SJCRH30 (cell line): ENCODE measurements at places on chromosomes 2 and 18.
A peak's percentile ranks its signal among the peaks of the same experiment; 100 is the strongest.

GRCh38 chr2:220104871-220105351 lies 477.5 kb downstream of the SLC4A3 start:
- H3K27me3 ChIP-seq: 0 out of 2 replicates have a peak, but pooled peaks cover 5% of the 10 kb centered on the region
- no peak overlapping the region for H3K4me3 ChIP-seq
- no peak overlapping the region for H3K27ac ChIP-seq
- H3K36me3 ChIP-seq: no peaks in the 10 kb centered on the region

DNA sequence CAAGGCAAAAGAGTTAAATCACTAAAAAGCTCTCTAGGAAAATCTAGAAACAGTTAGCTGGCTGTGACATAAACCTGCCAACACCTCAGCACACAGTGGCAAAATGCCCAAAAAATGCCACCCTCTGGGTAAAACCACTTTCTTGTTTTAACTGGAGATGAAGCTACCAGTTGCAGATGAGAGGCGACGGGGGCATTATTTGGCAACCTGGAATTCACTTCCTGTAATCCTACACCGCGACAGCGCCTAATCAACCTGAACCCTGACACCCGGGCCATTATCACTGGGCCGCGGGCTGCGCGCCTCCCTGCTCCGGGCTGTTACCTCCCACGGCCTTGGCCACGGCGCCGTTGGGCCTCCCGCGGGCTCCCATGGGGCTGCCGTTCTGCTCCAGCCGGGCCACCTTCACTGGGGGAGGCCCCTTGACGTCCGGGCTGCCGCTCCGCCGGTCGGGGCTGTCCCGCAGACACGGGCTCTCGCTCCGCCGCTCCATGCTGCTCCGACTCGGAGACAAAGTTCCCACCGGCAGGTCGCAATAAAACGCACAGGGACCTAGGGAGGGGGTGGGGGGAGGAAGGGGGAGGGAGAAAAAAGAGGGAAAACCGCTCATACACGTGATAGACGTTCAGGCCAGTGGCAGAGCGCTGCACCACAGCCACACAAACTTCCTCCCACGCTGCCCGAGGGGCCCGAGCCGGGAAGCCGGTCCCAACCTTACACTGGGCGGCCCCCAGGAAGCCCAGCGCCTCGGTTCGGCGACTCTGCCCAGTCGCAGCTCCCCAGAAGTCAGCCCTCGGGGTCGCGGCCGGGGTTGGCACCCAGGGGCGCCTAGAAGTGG lies 2.0 kb downstream of the SATB2 start:
- H3K27ac ChIP-seq: no peak overlapping the region; the same call in 1 of the 2 replicates
- H3K4me1 ChIP-seq: peaks cover 4% of the 10 kb centered on the region; the same call in 1 of the 2 replicates
- no peaks in the 10 kb centered on the region for H3K27me3 ChIP-seq

- H3K4me1 ChIP-seq: no peaks in the 10 kb centered on the region
- no peaks in the 10 kb centered on the region; the same call in 1 of the 2 replicates for H3K27me3 ChIP-seq
- DNase-seq: peak; percentile 9
These were observed 700.0 kb upstream of the SOX11 start for GRCh38 chr2:4992226-4992625.

- no peaks in the 10 kb centered on the region for H3K27me3 ChIP-seq
- no peak overlapping the region for H3K27ac ChIP-seq
- no peak overlapping the region for H3K4me3 ChIP-seq
- no peaks in the 10 kb centered on the region for H3K36me3 ChIP-seq
These were observed 337.8 kb downstream of the CDH2 start for GRCh38 chr18:27839141-27839540.

GRCh38 chr2:3519255-3520205 lies at the start of gene ADI1:
ADI1 (minus strand) TSS chr2:3519531; CDS start chr2:3519487, 44 bp downstream.
- peak; percentile 86 for DNase-seq
- peak within 1 kb of the TSS; percentile 81 for H3K4me3 ChIP-seq
- H3K27me3 ChIP-seq: no peaks in the 10 kb centered on the region
- H3K4me1 ChIP-seq: peaks cover 9% of the 10 kb centered on the region
- no peaks in the 10 kb centered on the region for H3K36me3 ChIP-seq

DNA sequence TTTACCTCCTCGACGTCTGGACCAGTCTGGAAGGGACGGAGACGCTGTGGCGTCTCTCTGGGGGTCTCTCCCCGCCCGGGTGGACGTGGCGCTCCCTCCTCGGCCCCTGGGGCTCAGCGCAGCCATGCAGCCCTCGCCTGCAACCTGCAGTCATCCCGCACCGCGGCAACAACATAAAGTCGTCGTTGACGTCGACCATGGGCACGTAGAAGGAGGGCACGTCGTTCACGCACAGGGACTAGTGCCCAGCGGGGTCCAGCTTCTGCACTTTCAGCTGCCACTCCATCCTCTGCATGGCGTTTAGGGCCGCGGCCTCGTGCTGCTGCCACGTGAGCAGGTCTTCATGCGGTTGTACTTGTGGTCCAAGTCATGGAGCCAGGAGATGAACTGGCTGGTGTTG lies 889.6 kb upstream of the LRRTM1 start:
- peaks cover 10% of the 10 kb centered on the region for H3K27me3 ChIP-seq
- no peak overlapping the region for H3K4me3 ChIP-seq
- no peaks in the 10 kb centered on the region for H3K36me3 ChIP-seq
- H3K27ac ChIP-seq: no peak overlapping the region

- H3K27ac ChIP-seq: no peak overlapping the region
- H3K4me1 ChIP-seq: no peaks in the 10 kb centered on the region
- no peak for DNase-seq
- H3K36me3 ChIP-seq: no peaks in the 10 kb centered on the region
- H3K4me3 ChIP-seq: no peak overlapping the region
These were observed 139.7 kb downstream of the LRP2 start for GRCh38 chr2:169222665-169223064.

DNA sequence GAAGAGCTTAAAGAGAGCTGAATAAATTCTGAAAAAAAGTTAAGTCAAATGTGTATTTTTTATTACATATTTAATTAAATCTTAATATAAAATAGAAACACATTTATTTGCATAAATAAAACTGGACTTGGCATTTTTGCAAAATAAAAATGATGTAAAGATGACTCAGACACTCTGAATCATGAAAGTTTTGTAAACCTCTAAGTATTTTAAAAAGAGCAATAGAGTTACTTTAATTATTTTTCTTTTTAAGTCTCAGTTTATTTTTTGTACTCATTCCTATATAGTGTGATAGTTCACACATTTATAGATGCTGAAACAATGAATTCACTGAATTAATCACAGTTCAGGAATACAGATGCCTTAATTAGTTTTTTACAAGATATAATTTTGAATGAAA lies 109.9 kb upstream of the DTNA start:
- H3K27ac ChIP-seq: no peak overlapping the region
- no peaks in the 10 kb centered on the region for H3K27me3 ChIP-seq
- no peaks in the 10 kb centered on the region for H3K4me1 ChIP-seq

DNA sequence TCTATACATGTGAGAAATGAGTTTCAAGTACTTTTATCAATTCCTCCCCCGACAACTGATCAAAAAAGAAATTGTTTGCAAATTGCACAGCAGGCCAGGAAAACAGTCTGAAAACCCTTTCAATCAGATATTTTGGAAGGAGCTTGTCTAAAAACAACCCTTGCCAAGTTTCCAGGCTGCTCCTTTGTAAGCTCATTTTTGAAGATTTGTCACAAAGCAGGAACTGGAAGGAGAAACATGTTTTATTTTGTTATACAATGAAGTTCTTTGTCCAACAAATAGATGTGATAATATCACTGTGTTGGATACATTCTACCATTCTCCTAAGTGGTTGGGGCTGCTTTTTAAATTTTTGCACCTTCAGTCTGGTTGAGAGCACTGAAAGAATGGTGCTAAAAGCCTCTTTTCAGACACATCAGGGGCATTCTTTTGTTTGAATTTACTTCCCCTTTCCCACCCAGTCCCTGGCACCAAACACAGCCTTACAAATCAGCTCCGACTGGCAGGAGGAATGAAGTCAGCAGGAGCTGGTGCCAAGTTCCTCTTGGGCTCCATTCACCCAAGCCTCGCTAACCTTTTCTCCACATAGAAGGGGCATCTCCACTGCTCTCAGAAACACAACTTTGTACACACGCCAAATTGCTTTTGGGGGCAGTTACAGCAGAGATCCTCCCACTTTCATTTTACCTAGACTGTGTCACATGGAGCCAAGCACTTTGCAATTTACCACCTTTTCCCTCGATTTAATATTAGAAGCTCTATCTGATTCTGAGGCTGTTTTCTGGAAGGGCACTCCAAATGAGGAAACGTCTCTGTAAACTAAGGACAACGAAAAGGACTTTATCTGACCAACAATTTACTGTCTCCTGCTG lies 88.0 kb downstream of the C1D start:
- no peak for DNase-seq
- peaks cover 3% of the 10 kb centered on the region; the same call in 1 of the 2 replicates for H3K27me3 ChIP-seq
- no peaks in the 10 kb centered on the region for H3K36me3 ChIP-seq
- H3K27ac ChIP-seq: no peak overlapping the region
- no peak overlapping the region for H3K4me3 ChIP-seq

- no peak overlapping the region for H3K27ac ChIP-seq
- no peaks in the 10 kb centered on the region for H3K27me3 ChIP-seq
- no peaks in the 10 kb centered on the region for H3K4me1 ChIP-seq
- H3K4me3 ChIP-seq: no peak overlapping the region
- no peaks in the 10 kb centered on the region for H3K36me3 ChIP-seq
These were observed 177.9 kb upstream of the SETBP1 start for GRCh38 chr18:44502790-44503189.

GRCh38 chr2:171409436-171409971 lies 24.3 kb downstream of the METTL8 start:
- H3K36me3 ChIP-seq: no peaks in the 10 kb centered on the region
- peak overlapping the region; percentile 24; the same call in 1 of the 2 replicates for H3K4me3 ChIP-seq
- H3K4me1 ChIP-seq: peaks cover 7% of the 10 kb centered on the region
- H3K27ac ChIP-seq: peak overlapping the region; percentile 47
- peak; percentile 51 for DNase-seq
- H3K27me3 ChIP-seq: no peaks in the 10 kb centered on the region

DNA sequence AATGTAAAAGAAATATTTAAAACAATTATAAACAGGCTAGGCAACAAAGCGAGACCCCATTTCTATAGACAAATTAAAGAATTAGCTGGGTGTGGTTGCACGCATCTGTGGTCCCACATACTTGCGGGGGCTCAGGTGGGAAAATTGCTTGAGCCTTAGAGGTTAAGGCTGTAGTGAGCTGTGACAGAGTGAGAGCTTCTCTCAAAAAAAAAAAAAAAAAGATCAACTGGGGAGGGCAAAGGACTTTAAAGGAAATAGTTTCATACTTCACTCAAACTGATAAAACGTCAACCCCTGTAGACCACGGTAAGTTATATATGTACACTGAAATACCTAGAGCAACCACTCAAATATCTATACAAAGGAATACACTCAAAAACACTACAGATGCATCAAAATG lies 37.5 kb downstream of the MGAT4A start:
- H3K4me1 ChIP-seq: no peaks in the 10 kb centered on the region
- no peak overlapping the region for H3K27ac ChIP-seq
- no peak overlapping the region for H3K4me3 ChIP-seq
- no peaks in the 10 kb centered on the region; the same call in none of the 2 replicates for H3K27me3 ChIP-seq

DNA sequence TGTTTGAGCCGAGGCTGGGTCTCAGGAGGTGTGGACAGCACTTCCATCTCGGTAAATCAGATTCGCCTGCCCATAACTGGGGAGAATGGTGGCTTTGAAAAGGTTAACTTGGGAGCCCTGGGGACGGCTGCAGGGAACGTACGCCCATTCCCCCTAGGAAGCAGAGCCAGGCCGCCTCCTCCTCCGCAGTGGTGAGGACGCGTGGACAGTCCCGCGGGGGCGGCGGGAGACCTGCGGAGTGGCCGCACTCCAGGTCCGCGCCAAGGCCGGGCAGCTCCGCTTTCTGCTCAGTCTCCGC lies 845 bp upstream of the MYCN start:
- peak overlapping the region; percentile 83 for H3K4me3 ChIP-seq
- peaks cover 20% of the 10 kb centered on the region for H3K36me3 ChIP-seq
- no peaks in the 10 kb centered on the region for H3K27me3 ChIP-seq
- H3K27ac ChIP-seq: peak overlapping the region; percentile 83

GRCh38 chr2:238731961-238732360 lies 115.9 kb upstream of the TWIST2 start:
- no peaks in the 10 kb centered on the region for H3K36me3 ChIP-seq
- no peaks in the 10 kb centered on the region for H3K4me1 ChIP-seq
- no peaks in the 10 kb centered on the region for H3K27me3 ChIP-seq
- H3K4me3 ChIP-seq: no peak overlapping the region
- H3K27ac ChIP-seq: no peak overlapping the region

DNA sequence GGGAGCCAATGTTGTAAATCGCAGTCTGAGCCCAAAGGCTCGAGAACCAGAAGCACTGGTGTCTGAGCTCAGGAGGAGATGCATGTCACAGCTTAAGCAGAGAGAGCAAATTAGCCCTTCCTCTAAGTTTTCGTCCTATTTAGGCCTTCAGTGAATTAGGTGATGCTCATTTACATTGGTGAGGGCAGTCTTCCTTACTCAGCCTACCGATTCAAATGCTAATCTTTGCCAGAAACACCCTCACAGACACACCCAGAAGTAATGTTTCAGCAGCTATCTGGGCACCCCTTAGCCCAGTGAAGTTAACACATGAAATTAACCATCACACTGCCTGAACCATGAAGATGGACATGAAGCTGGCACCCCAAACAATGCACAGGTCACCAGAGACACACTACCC lies 385.1 kb downstream of the STK39 start:
- H3K36me3 ChIP-seq: no peaks in the 10 kb centered on the region
- H3K4me1 ChIP-seq: peaks cover 5% of the 10 kb centered on the region
- no peaks in the 10 kb centered on the region for H3K27me3 ChIP-seq
- no peak for DNase-seq

GRCh38 chr2:233147136-233147828 lies 87.1 kb downstream of the INPP5D start:
- no peaks in the 10 kb centered on the region for H3K27me3 ChIP-seq
- no peak overlapping the region for H3K4me3 ChIP-seq
- DNase-seq: no peak
- H3K36me3 ChIP-seq: no peaks in the 10 kb centered on the region
- no peaks in the 10 kb centered on the region for H3K4me1 ChIP-seq

- H3K27me3 ChIP-seq: no peaks in the 10 kb centered on the region
- DNase-seq: no peak
- H3K4me1 ChIP-seq: peaks cover 12% of the 10 kb centered on the region; the same call in 1 of the 2 replicates
- no peaks in the 10 kb centered on the region for H3K36me3 ChIP-seq
- no peak overlapping the region for H3K27ac ChIP-seq
- H3K4me3 ChIP-seq: no peak overlapping the region
These were observed 256.3 kb downstream of the SRBD1 start for GRCh38 chr2:45354776-45355175.

GRCh38 chr2:43057026-43057741 lies 169.2 kb downstream of the ZFP36L2 start:
- H3K36me3 ChIP-seq: no peaks in the 10 kb centered on the region
- no peak for DNase-seq
- no peak overlapping the region for H3K27ac ChIP-seq
- H3K4me3 ChIP-seq: no peak overlapping the region
